CD4-positive, alpha-beta T cell treated with Interleukin-4 for 4 hours (primary cell): ENCODE measurements at places on chromosomes 7 and 10.

- no peak for DNase-seq
Measured at GRCh38 chr10:126094537-126094936, 198.2 kb downstream of the FANK1 start.

DNA sequence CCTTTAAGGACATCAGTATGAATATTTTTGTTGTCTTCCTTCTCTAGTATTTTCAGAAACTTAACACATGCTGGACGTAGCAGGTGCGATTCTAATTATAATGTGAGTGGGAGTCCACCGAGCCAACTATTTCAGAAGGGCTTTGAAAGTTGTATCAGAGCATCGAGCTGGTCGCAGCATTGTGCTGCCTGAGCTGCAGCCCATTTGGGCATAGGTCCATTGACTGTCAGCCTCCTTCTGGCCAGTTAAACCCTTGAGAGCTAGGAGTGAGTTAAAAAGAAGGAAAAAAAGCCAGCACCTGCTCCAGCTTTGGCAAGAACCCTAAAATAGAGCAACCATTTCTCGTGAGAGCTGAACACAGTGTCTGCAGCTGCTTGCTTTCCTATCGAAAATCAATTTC lies 47.8 kb downstream of the SLC35G1 start:
- no peak for DNase-seq

DNA sequence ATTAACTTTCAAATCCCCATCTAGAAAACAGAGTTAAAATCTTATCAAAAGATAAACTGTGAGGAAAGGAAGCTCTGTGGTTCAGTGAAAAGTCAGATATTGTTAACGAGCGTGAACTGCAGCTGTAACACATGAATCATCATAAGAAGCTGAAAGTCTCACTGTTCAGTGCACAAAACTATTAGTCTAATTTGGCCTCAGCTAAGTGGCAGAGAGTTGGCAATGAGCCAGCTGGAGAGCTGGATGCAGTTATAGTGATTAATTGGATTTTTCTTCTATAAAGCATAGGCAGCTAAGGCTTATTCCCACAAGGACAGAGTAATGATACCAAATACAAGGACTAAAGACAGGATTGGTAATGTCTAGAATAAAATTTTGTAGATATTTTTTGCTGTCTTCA lies 101.1 kb upstream of the ABCB5 start:
- DNase-seq: no peak

DNA sequence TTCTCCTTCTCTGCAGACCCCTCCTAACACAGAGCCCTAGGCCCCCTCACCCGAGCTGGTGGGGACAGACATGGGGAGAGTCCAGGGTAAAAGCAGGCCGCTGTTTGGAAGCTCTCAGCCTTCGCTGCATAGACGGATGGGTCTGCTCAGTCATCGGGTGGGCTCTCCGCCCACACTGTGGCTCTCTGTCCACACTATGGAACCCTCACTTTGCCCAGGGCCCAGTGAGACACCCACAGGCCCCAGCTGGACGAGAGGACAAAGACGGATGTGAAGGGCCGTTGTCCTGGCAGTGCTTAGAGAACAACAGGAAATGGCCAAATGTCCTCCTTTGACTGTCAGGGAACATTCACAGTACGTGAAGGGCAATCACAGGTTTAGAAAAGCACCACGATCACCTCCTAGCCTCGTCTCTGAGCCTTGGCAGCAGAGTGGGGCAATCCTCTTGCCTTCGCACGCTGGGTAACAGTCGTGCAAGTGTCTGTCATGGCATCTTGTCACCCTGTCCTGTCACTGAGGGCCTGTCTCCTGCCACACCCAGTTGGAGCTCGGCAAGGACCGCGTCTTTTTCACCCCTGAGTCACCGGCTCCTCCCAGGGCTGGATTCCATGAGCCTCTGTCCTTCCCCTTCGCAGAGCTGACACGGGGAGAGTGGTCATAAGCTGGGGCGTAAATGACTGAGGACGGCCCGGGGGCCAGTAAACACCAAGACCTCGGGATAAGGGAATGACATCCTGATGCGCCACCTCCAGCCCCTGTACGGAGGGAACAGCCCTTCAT lies 80.6 kb downstream of the PRKAG2 start:
- DNase-seq: peak; percentile 9

DNA sequence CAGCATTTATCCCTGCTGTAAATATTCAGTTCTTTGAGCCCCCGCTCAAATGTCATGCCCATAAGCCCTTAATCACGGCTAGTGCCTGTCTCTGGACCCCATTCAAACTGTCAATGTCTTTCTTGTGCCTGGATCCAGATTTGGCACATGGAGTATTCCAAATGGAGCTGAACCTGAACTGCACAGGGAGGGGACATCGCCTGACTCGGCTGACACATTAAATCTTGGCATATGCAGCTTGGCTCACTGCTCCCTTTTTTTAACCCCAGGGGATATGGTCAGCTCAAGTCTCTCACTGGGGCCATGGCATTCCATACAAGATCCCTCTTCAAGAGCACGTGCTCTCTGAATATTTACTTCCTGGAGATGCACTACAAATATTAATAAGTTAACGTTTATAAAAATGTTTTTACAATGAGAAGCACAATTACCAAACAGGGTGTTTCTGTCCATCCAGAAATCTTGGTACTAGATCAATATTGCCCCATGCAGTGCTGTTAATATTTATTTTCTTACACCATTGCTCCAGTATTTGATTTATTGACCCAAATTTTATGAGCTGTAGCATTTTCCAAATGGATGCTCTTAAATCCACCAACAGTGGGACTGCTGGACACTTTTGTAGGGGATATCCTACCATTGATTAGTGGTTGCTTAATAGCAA lies 57.4 kb downstream of the FGFR2 start:
- DNase-seq: no peak

- no peak for DNase-seq
Measured at GRCh38 chr10:92068900-92069299, 145.3 kb downstream of the BTAF1 start.

- DNase-seq: no peak
Measured at GRCh38 chr7:44309271-44310091, 15.9 kb downstream of the CAMK2B start.

DNA sequence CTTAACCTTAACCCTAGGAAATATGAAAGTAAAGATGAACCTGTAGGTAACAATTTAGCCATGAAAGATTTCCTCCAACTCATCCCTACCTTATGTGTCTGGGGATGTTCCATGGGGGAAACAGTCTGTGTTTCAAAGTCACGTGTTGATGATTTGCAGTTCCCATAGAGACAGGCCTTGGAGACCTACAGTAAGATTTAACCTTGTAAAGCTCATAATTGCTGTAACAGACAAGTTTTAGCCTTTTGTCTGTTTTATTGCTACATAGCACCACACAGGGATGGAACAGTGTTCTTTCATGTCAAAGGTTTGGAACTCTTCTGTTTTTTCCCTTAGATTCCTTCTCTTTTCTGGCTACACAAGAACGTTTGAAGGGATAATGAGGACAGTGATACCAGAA lies 35.2 kb upstream of the ITGA8 start:
- no peak for DNase-seq

- no peak for DNase-seq
Measured at GRCh38 chr10:21199501-21199900, 302.4 kb upstream of the NEBL start.

GRCh38 chr10:123889821-123890220 lies 1.8 kb downstream of the CPXM2 start:
- no peak for DNase-seq

DNA sequence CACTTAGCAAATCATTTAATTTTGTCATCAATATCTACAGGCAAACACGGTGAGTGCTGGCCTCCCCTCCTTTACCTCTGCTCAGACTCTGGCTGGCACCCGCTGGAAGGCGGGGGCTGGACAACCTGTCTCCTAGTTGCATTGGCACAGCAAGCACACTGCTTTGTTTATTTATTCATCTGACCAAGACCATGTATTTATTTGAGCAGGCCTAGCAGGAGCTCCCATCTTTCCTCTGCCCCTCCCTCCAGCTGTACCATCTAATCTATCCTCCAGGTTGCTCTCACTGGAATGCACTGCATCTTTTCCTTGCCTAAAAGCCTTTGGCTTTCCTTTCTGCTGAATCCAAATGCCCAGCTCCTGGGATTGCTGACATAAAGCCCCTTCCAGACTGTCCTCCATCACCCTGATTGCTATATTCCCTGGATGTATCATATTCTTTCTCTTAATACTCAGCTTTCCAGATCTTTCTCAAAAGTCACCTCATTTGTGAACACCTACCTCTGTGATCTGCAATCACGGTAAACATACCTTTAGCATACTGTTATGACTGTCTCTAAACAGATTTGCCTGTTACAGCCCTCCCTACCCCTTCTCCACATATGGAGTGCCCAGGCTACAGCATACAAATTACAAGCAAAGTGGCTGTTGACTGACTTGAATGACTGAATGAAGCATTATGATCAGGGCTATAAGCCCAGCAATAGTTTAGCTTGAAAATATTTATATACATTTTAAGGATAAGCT lies 9.6 kb downstream of the ELMO1 start:
- DNase-seq: no peak

GRCh38 chr7:155467846-155468784 lies 10.2 kb downstream of the EN2 start:
- no peak for DNase-seq

DNA sequence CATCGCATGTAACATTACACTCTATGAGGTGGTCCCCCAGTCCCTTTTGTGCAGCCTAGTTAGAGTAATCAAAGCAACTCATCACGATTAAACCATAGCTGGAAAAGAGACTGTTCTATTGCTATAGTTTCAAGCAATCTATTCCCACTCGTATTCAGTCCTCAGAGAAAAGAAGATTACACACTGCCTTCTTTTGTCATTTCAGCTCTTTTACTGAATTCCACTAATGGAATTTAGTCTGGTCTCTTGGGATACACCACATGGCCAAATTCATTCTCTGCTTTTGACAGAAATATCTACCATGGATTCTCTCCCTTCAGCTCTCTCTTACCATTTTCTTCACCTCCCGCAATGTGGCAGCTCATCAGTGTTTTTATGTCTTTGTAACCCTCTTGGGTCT lies 108.9 kb upstream of the HDAC9 start:
- no peak for DNase-seq

GRCh38 chr7:68295386-68295785 lies 1298.8 kb downstream of the TYW1 start:
- no peak for DNase-seq

DNA sequence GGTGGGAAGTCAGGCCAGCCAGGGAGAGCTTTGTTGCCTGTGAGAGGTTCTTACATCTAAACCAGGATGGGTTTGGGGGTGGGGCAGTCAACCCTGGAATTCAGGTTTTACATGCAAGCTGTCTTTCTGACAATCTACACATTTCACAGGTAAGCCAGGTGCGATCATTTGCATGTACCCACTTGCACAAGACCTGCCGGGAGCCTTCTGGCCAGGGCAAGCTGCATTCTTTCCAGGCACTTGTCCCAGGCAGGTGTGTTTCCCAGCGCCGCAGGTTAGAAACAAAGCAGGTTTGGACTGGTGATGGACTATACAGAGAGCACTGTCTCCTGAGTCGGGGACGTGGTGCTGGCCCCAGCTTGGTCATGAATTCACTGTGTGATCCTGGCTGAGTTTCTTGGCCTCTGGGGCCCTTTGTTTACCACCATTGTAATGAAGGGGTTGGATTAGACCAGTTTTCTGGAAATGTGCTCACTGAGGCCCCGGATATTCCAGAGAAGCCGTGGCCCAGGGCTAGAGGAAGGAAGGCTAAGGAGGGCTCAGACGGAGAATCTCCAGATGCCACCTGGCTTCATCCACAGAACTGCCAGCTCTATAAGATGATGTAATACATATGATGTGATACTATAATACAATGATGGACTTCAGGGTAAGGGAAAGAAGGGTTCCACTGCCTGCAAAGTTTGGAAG lies 205.2 kb upstream of the SVIL start:
- no peak for DNase-seq

DNA sequence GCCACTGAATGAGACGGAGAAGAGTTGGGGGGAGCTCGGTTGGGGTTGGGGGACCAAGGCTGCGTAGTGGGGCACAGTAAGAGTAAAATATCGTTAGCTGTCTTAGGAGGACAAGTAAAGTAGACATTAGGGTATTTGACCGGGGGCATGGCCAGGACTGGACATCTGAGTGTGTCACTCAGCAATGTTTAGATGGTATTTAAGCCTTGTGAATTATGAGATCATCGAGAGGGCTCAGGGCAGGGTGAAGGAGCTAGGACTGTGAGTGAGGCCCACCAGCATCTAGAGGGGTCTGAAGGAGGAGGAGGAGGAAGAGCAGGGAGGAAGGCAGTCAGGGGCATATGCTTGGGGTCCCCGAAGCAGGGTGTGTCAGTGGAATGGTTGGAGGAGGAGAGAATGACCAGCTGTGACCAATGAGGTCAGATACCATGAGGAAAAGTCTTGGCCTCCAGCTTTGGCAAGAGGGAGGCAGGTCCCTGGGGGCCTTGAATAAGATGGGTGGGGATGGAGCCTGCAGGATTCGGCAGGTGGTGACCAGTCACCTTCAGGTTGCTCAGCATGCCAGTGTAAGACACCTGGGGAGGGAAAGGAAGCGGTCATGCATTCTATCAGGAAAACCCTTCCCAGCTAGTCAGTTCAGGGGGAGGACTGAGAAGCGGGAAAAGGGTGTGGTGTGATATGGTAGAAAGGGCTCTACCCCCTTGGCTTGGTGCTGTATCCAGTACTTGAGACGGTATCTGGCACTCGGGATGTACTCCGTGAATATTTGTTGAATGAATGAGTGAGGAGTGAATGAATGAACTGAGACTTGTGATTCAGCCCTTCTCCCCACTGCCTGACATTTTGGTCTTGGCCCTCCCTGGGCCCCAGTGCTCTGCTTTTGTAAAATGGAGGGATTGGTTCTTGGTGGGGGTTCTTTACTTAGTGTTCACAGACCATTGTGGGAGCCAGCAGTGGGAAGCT lies 34.8 kb upstream of the SH2D4B start:
- DNase-seq: no peak

DNA sequence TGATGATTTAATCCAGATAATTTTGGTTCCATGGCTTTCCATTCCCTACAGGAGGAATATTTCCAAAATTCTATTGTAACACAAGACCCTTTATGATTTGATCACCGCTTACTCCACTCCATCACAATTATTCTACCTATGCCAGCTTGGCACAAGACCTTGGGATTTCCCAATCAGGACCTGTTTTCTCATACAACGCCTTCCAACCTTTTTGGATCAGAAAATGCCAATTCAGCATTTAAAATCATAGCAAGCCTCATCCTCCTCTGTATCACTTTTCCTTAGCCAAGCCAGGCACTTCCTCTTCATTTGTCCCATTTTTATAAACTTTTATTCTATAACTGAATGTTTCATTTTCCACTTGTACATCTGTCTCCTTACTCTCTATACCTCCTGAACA lies 100.9 kb downstream of the JMJD1C start:
- no peak for DNase-seq
